ENCODE measurements at places on chromosomes 4 and X. TPM values are rescaled to one million over a fixed set of nuclear protein-coding genes. Genes with fewer than 3 reads are reported as not detected.

Gene SOD3
- total RNA-seq = 77.3 TPM

Gene INTU
- total RNA-seq = 11.1 TPM

DNA sequence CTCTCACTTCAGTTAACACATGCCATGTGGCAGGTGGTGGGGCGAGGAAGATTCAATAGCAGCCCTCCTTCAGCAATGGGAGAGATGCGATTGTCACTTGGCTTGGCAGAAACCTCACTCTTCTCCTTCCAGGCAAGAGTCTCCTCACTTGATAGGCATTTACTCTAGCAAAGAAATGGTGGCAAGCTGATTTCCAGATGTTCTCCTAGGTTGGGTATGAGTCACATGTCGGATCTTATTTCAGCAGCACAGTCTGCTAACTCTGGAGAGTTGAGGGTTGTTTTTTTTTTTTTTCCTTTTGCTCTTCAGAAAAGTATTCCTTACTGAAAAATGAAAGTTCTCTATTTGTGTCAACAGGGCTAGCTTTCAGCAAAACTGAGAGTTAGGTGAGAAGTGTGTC lies 119.5 kb upstream of the CHRDL1 start:
- DNase-seq = no peak

- DNase-seq = no peak
Measured at GRCh38 chr4:183757060-183757459, 98.0 kb downstream of the TRAPPC11 start.

Gene VEGFD
- total RNA-seq = 7.0 TPM

Gene TEX11
- not detected for total RNA-seq

DNA sequence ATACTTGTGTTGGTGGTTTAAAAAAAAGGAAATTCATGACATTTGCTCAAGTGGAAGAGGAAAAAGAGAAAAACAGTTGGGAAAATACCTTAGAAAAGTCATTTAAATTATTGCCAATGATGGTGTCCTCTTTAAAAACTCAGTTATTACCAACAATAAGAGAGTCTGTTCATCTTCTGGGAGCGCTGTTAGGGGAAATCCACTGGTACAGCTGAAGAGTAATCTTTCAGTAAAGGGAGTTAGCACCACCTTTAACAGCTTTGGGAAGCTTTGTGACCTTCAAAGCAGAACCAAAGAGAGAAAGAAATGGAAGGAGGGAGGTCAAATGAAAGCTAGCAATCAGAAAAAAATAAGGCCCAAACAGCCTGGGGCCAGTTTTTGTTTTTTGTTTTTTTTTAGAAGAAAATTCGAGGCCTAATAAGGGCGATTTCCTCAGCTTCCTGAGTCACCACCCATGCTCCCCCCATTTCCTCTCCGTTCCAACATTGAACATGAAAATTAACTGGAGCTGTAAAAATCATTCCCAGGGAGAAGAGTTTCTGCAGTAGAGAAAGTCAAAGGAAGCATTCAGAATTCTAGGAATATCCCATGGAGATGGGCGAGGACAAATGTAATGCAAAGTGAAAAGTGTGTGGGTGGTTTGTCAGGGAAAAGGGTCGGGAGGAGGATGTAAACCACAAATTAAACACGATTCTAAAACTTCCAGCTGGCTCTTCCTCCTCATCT lies 115.1 kb downstream of the SH3KBP1 start:
- DNase-seq = no peak

Measured in breast epithelium (tissue), 4 donors.